Activated T-cell treated with anti-CD3 and anti-CD28 coated beads, Interleukin-2, amount 50 U/mL, for 72 hours (primary cell): ENCODE measurements at places on chromosomes 5 and 9.

GRCh38 chr5:38099205-38100168, 158.9 kb upstream of the EGFLAM start:
- DNase-seq, result no peak

DNA sequence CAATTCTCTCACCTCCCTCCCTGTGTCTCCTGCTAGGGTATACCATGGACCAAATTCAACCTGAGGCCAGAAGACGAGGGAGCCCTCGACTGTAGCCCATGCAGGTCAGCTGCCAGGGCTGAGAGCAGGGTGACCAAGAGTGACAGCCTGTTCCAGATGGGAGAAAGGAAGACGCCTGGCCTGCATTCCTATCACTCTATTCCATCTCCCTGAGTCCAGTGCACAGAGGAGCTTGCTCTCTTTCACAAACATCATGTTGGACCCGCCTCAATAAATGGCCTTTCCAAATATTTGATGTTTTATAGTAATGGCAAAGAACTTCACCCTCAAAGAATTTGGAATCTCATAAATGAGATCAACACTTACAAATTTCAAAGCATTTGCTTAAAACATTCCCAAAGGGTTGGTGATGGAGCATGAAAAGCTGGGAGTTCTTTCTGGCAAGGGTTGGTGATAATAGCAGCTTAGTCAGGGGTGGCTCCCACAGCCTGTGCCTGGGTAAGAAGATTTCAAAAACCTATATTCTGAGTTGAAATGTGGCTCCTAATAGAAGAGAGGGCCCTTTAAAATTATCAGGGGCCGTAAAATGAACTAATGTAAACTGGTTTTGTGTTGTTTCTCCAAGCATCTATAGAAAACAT, 393.1 kb downstream of the EFNA5 start:
- DNase-seq, result no peak

- DNase-seq, result no peak
Measured at GRCh38 chr5:171162596-171162995, 146.5 kb upstream of the TLX3 start.

GRCh38 chr9:130114741-130115140, 57.5 kb upstream of the NCS1 start:
- no peak for DNase-seq

DNA sequence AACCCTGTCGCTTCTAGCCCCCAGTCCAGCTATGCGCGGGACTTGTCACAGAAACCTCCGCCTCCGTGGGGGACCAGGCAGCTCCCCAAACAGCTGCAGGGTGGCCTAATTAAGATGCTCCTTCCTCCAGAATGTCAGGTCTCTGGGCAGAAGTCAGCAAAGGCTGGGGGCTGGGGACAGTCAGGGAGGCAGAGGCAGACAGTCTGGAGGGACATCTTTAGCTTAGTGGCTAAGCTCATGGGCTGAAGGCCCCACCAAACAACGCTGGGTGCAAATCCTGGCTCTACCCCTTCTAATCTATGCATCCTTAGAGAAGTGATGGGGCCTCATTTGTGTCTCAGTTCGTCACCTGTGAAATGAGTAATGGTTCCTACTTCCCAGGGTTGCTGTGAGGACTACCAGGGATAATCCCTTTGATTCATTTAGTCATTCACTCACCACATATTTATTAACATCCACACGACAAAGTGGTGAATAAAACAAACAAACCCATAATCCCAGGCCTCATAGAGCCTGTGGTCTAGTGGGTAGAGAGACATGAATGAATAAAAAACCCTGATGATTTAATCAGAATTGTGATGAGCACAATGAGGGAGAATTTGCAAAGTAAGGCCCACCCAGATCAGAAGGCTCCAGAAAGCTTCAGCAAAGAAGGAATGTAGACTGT, 20.2 kb upstream of the MED27 start:
- no peak for DNase-seq

GRCh38 chr5:134003817-134004625, 754 bp downstream of the VDAC1 start:
- DNase-seq, result peak; percentile 64

DNA sequence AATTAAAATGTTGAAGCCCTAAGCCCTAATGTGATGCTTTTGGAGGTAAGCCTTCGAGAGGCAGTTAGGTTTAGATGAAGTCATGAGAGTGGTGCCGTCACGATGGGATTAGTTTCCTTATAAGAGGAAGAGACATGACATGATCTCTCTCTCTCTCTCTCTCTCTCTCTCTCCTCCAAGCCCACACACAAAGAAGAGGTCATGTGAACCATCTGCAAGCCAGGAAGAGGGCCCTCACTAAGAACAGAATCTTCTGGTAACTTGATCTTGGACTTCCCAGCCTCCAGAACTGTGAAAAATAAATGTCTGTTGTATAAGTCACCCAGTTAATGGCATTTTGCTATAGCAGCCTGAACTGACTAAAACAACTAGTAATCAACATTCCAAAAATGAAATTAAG, 175.5 kb downstream of the GNA14 start:
- DNase-seq, result no peak

- DNase-seq, result no peak
Measured at GRCh38 chr5:132354381-132355139, 14.9 kb upstream of the SLC22A5 start.

- no peak for DNase-seq
Measured at GRCh38 chr9:80922544-80922943, 766.8 kb downstream of the TLE1 start.

GRCh38 chr5:125367702-125368101, 621.3 kb upstream of the ZNF608 start:
- DNase-seq, result no peak

- DNase-seq, result peak; percentile 48
Measured at GRCh38 chr5:32278406-32278805, 34.3 kb downstream of the MTMR12 start.

- DNase-seq, result peak; percentile 19
Measured at GRCh38 chr9:31347082-31347617, 1037.3 kb upstream of the ACO1 start.

DNA sequence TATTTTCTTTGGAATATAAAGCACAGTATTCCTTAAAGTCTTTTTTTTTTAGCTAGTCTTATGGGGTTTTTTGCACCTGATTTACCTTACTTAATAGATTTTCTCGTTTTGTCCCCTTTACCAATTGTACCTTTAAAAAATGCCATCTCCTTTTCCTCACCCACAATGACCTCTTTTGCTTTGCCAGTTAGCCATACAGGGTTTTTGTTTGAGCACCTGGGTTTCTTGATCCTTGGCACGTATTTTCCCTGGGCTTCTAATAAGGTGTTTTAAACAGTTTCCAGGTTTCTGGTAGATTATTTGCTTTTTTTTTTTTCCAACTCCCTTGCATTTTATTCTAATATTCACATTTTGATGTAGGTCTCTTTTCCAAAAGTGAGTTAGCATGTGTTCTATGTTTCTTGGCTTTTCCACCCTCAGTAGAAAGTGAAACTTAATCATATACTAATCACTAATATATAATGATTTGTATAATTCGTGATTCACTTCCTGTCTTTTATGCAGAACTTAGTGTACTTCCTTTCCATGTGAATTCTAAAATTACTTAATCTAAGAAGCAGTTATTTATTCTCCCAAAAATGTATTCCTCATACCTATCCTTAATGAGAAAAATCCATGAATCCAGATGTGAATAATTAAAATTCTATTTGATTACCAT, 673.9 kb upstream of the RGMB start:
- DNase-seq, result no peak
